Activated CD8-positive, alpha-beta memory T cell treated with anti-CD3 and anti-CD28 coated beads for 48 hours (primary cell): ENCODE measurements at places on chromosomes 13 and 19.
A peak's percentile ranks its signal among the peaks of the same experiment; 100 is the strongest.

DNA sequence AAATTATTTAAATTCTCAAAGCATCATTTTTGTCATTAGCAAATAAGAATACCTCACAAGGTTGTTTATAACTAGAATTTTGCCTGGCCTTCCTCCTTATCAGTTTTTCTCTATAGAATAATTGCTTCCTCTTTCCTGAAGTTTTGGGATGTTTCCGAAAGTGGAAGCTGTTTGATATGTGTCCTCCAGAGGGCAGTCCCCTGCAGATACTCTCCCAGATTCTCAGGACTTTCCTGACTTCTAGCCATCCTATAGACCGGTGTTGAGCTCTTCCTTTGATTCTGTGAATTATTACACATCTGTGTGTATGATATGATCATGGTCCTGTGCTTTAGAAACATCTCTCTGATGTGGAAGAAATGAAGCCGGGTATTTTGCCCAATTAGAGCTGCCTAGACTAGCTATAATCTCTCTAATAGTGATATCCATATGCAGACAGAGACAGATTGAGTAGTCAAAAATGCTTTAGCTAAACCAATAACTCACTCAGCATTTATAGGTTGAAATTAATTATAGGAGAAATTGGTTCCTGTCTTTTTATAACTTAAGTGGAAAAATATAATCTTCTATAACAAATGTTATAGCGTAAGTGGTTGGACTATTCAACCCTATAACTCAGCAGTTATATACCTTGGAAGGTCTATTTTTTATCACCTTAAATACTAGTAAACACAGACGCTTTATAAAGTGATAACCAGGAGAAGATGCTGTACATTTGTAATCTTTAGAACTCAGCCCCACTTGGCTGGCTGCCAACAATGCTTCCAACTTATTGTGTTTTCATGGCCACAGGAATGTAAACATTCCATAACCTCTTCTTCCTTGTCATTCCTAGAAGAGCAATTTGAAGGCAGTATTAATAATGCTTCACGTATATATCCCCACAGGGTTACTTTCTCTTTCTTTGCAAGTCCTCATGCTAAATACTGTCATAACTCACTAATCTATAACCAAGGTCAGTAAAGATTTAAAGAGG is 201.0 kb upstream of the RXFP2 start:
- no peak for DNase-seq

DNA sequence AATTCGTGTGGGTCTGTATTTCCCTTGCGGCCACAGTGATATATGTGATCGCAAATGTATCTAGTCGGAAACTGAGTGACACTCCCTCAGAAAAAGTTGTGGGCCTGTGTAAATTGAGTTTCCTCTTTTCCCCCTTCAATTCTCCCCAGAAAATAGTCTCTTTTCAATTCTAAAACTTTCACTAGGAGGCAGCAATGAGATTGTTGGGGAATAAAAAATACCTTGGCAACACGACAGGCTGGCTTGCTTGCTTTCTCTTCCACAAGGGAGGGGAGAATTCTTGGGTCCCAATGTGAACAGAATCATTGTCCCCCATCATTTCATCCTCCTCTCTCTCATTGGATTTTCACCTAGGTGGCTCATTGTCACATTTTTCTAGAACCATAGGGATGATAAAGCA is 3.7 kb upstream of the SOX21 start:
- no peak for DNase-seq

- DNase-seq = no peak
Measured at GRCh38 chr19:46975011-46975924, 44.4 kb upstream of the NPAS1 start.

DNA sequence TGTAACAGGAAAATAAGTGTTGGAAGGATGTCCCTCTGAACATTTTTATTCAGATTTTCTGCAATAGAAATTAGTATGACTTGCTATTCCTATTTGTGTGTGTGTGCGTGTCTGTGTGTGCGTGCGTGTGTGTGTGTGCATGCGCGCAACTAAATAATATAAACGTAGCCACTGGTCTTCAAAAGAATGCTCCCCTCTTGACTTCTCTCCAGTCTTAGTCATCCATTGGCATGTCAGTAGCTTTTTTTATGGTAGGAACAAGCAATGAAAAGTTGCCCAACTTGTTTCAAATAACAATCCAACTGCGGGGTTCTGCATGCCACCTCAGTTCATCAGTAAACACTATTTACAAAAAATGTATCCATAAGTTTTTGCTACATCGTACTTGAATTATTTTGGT is 249.6 kb downstream of the GPC6 start:
- DNase-seq = no peak

- no peak for DNase-seq
Measured at GRCh38 chr13:25329706-25330105, 28.3 kb downstream of the NUP58 start.

DNA sequence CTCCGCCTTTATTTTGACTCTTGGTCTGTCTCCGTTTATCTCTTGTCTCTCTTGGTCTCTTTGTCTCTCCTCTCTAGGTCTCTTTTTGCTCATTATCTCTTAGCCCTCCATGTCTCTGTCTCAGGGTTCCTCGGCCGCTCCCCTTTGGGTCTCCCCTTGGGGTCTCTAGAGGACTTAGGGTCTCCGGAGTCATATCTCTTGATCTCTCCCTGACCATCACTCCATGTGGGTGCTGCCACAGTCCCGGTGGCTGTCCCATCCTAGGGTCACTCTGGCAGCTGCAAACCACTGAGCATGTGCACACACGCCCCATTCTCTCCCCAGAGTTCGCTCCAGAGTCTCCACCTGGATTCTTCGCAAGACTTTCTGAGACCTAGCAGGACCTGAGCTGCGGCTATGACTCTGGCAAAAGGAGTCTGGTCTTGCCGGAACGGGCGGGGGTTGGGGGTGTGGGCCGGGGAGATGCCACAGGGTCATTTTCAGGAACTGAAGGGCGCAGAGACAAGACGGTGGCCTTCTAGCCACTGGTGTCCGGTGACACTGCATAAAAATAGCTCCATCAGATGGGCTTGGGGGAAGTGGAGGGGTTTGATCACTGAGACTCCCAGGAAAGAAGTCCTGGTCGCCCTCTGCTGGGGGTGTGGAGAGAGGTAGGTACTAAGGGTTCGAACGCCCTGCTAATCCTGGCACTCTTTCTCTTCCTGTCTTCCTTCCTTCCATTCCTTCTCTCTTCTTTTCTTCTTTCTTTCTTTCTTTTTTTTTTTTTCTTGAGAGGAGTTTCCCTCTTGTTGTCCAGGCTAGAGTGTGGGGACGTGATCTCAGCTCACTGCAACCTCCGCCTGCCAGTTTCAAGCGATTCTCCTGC is 1.2 kb upstream of the KCNA7 start:
- no peak for DNase-seq

DNA sequence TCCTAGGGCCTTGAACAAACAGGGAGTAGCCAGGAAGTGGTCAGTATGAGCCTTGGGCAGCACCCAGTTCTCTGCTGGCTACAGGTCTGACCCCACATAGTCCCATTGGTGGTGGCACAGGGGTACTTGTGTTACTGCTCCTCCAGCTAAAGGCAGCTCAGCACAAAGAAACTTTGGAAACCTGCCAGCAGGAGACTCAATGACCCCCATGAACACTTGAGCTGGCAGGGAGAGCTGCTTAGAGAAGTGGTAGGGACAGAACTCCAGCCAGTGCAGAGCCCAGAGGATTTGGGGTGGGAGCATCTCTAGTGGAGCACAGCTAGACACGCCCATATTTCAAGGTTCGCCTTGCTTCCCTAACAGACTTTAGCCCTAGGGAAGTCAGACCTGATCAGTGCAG is 10.4 kb upstream of the ZNF586 start:
- DNase-seq = no peak

DNA sequence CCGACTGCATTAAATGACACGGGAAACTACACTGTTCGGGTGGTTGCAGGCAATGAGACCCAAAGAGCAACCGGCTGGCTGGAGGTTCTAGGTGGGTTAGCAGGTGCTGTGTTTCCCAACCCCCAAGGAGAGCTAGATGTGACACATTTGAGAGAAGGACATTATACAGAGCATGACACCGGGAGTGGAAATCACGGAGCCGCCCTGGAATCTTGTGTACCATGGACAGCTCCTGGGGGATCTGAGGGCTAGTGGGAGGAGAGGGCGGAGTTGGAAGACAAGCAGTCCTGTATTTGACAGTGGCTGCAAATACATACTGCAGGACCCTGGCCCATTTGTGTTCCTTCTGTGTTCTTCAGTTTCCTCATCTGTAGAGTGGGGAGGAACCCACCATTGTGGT is 2.3 kb downstream of the CEACAM18 start:
- DNase-seq = no peak

DNA sequence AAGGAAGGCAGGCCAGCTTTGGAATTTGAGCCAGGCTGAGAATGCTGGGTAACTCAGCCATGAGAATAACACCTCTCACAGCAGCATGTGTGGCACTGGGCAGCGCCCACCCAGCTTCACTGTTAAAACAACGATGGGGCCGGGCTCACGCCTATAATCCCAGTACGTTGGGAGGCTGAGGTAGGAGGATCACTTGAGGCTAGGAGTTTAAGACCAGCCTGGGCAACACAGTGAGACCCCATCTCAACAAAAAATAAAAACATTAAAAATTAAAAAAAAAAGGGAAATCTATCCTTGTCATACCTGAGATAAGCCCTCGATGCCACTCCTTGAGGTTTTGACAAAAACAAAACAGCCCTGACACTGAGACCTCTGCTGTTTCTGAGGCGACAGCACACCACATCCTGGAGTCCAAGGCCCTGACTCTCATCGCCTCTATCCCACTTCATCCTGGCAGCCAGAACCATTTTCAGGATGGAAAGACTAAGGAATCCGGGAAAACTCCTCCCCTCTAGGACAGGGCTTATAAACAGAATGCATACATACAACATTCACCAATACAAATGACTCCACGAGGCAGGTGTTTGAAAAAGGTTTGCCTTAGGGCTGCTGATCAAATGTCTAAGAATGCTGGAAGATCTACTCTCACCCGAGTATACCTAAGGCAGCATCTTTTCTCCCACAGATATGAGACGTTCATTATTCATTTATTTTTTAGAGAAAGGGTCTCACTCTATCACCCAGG is 22.6 kb upstream of the TIMM44 start:
- DNase-seq = no peak

GRCh38 chr13:97261254-97262005 is 39.3 kb downstream of the MBNL2 start:
- no peak for DNase-seq

DNA sequence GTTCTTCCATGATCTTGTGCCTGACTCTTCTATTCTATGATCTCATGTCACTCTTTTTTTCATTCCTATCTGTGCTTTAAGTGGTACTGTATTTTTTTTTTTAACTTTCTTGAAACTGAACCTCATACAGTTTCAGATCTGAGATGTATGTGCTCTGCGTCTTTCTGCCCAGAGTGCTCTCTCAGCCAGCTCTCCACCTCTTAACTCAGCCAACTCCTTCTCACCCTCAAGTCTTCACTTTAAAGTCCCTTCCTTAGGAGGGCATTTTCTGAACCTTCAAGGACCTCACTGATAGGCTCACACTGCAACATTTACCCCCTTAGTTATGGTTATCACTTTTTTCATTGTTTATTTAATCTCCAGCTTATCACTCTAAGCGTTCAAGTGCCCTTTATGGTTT is 158.7 kb downstream of the IRS2 start:
- DNase-seq = no peak

GRCh38 chr19:28864577-28865042 is 348.3 kb downstream of the UQCRFS1 start:
- no peak for DNase-seq

GRCh38 chr13:40648841-40649240 is 17.6 kb downstream of the FOXO1 start:
- DNase-seq = no peak

DNA sequence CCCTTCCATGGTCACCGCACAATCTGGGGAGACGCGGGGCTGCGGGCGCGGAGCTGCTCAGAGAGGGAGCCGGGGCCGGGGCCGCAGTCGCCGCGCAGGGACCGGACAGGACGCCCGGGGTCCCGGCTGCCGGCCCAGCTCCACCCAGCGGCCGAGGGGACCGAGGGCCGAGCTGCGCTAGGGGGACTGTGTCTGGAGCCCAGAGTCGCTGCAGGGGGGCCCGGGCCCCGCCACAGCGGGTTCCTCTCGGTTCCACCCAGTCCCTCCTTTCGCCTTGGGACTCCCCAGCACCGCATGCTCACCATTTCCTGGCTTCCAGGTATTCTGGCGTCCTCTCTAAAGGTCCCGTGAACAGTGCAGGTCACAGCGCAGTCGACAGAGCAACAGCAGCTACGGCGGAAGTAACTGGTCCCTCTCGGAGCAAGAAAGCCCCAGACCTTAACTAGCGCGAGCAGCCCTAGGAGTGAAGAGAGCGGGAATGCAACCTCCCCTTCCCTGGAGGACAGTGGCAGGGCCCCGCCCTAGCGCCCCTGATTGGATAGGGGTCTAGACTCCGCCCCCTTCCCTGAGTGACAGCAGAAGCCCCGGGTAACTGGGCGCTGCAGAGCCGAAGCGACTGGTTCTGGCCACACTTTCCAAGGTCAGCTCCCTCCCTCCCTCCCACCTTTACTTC is at the start of gene ZNF878:
Gene ZNF878, minus strand, starts transcription at position 465 of the 673 bp plus-strand sequence. Its CDS starts 160 bp downstream, at position 305.
- peak; percentile 31 for DNase-seq

- DNase-seq = peak; percentile 89
Measured at GRCh38 chr19:639253-640160, at the start of gene FGF22. Gene FGF22, plus strand, starts transcription at chr19:639879. Its CDS starts 47 bp downstream, at chr19:639926.

GRCh38 chr13:35984287-35984686 is 146.9 kb downstream of the DCLK1 start:
- DNase-seq = no peak

GRCh38 chr13:44019651-44020050 is 139.9 kb downstream of the LACC1 start:
- DNase-seq = no peak

GRCh38 chr19:37961198-37961597 is 54.2 kb downstream of the SIPA1L3 start:
- no peak for DNase-seq

DNA sequence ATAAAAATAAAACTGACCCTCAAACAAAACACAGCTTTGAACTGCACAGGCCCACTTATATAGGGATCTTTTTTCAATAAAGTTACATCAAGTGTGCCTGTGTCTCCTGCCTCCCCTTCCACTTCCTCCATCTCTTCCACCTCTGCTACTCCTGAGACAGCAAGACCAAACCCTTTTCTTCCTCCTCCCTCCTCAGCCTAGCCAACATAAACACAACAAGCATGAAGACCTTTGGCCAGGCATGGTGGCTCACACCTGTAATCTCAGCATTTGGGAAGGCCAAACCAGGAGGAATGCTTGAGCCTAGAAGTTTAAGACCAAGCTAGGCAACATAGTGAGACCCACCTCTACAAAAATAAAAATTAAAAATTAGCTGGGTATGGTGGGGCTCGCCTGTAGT is 72.6 kb downstream of the ELF1 start:
- DNase-seq = no peak

DNA sequence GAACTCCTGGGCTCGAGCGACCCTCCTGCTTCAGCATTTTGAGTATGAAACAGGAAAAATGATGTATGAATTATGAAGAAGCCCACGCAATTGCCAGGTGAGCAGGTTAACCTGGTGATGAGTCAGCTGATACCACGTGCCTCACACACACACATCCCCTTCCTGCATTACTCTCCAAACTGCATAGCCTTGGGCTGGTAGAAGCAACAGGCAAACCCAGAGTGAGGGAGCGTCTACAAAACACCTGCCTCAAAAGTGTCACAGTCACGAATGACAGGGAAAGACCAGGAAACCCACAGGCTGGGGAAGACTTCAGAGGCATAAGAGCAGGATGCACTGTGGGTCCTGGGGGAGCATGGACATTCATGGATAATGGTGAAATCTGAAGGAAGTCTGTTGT is 192.8 kb upstream of the IRS2 start:
- no peak for DNase-seq

GRCh38 chr19:38666663-38667511 is 19.4 kb downstream of the ACTN4 start:
- no peak for DNase-seq

GRCh38 chr13:113782472-113782871 is 23.4 kb downstream of the TMEM255B start:
- no peak for DNase-seq
